ENCODE measurements at places on chromosomes 7 and 10. TPM values are rescaled to one million over a fixed set of nuclear protein-coding genes. Genes with fewer than 3 reads are reported as not detected.

DNA sequence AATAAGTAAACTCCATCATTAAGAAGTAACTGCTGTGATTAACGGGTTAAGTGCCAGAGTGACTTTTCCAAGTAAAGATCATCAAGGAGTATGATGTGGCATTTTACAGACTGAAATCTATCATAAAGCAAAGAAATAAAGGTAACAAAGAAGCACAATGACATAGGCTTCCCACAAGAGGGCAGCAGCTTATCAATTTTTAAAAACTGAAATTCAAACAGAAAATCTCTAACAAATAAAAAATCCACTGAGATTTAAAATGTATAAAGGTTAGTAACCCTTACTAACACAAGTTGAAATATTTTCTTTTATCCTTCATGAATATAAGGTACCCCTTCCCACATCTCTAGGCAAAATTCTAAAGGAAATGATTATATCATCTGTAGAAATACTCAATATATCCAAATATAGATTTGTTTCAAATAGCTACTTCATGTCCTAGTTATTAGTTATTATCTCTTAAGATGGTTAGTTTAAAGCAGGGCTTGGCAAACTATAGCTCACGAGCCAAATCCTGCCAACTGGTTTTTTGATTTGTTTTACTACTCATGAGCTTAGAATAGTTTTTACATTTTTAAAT lies 29.2 kb downstream of the FAM3C start:
- DNase-seq, result peak; percentile 77

The SYT15B gene
- not detected for total RNA-seq

DNA sequence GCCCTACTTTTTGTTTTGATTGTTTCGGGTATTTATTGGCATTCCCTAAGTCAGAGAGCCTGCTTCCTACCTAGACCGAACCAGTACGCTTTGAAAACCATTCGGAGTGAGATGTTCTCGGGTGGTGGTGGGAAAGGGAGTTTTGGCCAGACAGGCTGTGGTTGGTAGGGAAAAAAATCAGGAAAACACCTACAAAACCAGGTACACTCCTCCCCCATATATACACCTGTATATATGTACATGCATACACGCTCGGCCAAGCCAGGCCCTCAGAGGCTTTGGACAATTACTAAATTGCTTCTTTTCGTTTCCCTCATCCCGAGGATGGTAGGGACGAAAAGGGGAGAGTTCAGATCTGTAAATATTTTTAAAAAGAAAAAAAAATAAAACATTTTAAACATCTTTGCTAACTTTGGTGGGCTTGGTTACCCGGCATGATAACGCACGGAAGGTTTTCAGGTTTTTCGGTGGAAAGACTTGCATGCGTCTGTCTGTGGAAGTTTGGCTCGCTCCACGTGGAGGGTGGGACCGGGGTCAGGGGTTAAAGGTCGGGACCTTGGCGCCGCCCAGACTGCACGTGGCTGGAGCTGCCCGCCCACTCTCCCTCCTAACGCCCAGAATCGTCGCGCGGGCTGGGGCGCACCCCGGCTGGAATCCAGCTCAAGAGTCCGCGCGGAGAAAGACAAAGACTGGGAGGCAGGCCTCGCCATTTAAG lies 2.5 kb downstream of the HMX2 start:
- DNase-seq, result no peak

- peak; percentile 64 for DNase-seq
Measured at GRCh38 chr10:12391206-12391605, 41.9 kb downstream of the CAMK1D start.

The NPSR1 gene
- not detected for total RNA-seq
